A549 treated with ZK216348 at 1 μM for 4 hours (cell line): ENCODE measurements at places on chromosomes 2 and 18. TPM values are rescaled to one million over a fixed set of nuclear protein-coding genes. Genes with fewer than 3 reads are reported as not detected.

The COL6A3 gene
- 0.12 to 0.24 TPM (median 0.15 TPM) in 5 replicates for total RNA-seq

The TMEM247 gene
- total RNA-seq, result not detected in 5 replicates

The ANKRD30B gene
- not detected in 5 replicates for total RNA-seq

The GTF2A1L gene
- total RNA-seq, result not detected in 5 replicates

The IGFBP2 gene
- 57.5 to 90.1 TPM (median 86.0 TPM) in 5 replicates for total RNA-seq

The CD302 gene
- 1.5 to 2.5 TPM (median 2.2 TPM) in 5 replicates for total RNA-seq

The SLC5A7 gene
- not detected in 5 replicates for total RNA-seq

The LMAN2L gene
- 19.3 to 24.3 TPM (median 21.9 TPM) in 5 replicates for total RNA-seq

The IL1R1 gene
- 27.0 to 46.0 TPM (median 40.9 TPM) in 5 replicates for total RNA-seq

The SERPINE2 gene
- 168 to 194 TPM (median 174 TPM) in 5 replicates for total RNA-seq

The NEU4 gene
- 0.19 to 0.41 TPM (median 0.23 TPM) in 5 replicates for total RNA-seq

The LYPD6B gene
- total RNA-seq, result not detected in 5 replicates

The APOB gene
- total RNA-seq, result not detected in 5 replicates

The LRATD1 gene
- total RNA-seq, result 0.07 TPM in 1 of 5 replicates, not detected in the others

The CRYBA2 gene
- not detected in 5 replicates for total RNA-seq

The NAT8 gene
- total RNA-seq, result not detected in 5 replicates

The RESP18 gene
- total RNA-seq, result not detected in 5 replicates

The UGT1A10 gene
- 0.18 to 0.52 TPM (median 0.23 TPM) in 3 of 5 replicates, not detected in the others for total RNA-seq

The NEU2 gene
- not detected in 5 replicates for total RNA-seq

The PRADC1 gene
- total RNA-seq, result 17.8 to 26.8 TPM (median 25.1 TPM) in 5 replicates

The TTN gene
- under 0.01 to 0.01 TPM (median under 0.01 TPM) in 5 replicates for total RNA-seq

The MYO3B gene
- not detected in 5 replicates for total RNA-seq

The CDK15 gene
- not detected in 5 replicates for total RNA-seq

The LCT gene
- 0.04 to 0.06 TPM in 2 of 5 replicates, not detected in the others for total RNA-seq

The IL37 gene
- not detected in 5 replicates for total RNA-seq

The ADD2 gene
- 21.3 to 31.7 TPM (median 25.0 TPM) in 5 replicates for total RNA-seq

The SERPINB12 gene
- total RNA-seq, result not detected in 5 replicates

The NT5DC4 gene
- not detected in 5 replicates for total RNA-seq

The ZNF396 gene
- total RNA-seq, result 0.57 to 1.2 TPM (median 0.74 TPM) in 5 replicates

The TRAF3IP1 gene
- total RNA-seq, result 12.3 to 19.1 TPM (median 15.5 TPM) in 5 replicates

The EN1 gene
- total RNA-seq, result 0.89 to 1.4 TPM (median 1.0 TPM) in 5 replicates

The HOXD13 gene
- 0.07 to 0.27 TPM (median 0.23 TPM) in 5 replicates for total RNA-seq

The FOXD4L1 gene
- total RNA-seq, result 0.25 to 0.50 TPM (median 0.28 TPM) in 5 replicates

The DSEL gene
- total RNA-seq, result 0.25 to 0.52 TPM (median 0.40 TPM) in 5 replicates
